ENCODE measurements at places on chromosomes 12 and 14. TPM values are rescaled to one million over a fixed set of nuclear protein-coding genes. Genes with fewer than 3 reads are reported as not detected.
A peak's percentile ranks its signal among the peaks of the same experiment; 100 is the strongest.

Gene SCN8A
- 3.3 TPM for polyA plus RNA-seq

Gene LALBA
- not detected for polyA plus RNA-seq

Gene KRT5
- 0.37 TPM for polyA plus RNA-seq

Gene TXNDC16
- 17.1 TPM for polyA plus RNA-seq

Gene MYF5
- not detected for polyA plus RNA-seq

Gene PTPN21
- 29.8 TPM for polyA plus RNA-seq

Gene RHOF
- 12.0 TPM for polyA plus RNA-seq

Gene GPD1
- polyA plus RNA-seq = 0.62 TPM

Gene SDR9C7
- 0.20 TPM for polyA plus RNA-seq

Gene TMEM179
- 1.1 TPM for polyA plus RNA-seq

Gene EXOC3L4
- 4.4 TPM for polyA plus RNA-seq

Gene ASCL1
- polyA plus RNA-seq = 2.1 TPM

Gene IPO4
- 39.5 TPM for polyA plus RNA-seq

Gene GLI1
- polyA plus RNA-seq = 36.4 TPM

Gene GARIN6
- polyA plus RNA-seq = not detected

DNA sequence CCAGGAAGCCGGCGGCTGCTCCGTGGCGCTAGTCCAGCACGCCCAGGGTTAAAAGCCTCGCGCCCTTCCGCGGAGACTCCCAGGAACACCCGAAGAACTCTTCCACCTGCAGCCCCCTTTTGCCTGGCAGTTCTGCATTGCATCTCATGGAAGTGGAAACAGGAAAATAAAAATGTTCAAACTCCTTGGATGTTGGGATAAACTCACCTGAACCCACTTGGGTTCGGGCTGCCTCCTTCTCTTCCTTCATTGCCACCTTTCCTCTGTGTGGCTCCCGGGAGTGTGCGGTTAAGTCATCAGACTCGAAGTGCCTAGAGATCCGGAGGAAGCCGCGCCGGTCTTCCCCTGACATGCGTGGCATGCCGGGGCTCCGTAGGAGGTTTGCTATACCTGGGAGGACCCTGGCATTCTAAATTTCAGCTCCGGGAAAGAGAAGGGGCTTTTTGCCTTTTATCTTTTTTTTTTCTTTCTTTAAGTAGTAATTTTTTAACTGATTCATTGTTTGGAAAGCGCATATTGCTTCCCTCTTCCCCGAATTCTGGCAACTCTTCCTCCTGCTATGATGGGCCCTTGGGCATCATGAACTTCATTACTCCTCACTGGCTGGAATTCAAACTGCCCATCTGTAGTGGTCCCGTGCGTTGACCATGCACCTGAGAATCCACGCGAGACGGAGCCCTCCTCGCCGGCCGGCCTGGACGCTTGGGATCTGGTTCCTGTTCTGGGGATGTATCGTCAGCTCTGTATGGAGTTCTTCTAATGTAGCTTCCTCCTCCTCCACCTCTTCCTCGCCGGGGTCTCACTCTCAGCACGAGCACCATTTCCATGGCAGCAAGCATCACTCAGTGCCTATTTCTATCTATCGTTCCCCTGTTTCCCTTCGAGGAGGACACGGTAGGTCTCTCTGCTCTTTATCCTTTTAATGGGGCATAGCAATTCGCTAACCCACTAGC is 931.4 kb downstream of the DIO2 start:
- DNase-seq = no peak

DNA sequence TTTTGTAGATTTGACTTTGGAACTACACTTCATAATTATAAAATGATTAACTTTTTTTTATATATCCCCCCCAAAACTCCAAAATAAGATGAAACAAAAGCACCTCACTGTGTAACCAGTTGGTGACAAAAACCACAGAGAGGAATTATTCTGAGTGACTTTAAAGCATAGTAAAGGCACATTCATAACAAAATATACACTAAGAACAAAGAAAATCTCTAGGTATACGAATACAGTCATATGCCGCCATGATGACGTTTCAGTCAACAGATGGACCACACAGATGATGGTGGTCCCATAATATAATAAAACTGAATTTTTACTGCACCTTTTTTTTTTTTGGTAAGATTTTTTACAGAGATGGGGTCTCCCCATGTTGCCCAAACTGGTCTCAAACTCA is 70.7 kb downstream of the MED13L start:
- DNase-seq = no peak

DNA sequence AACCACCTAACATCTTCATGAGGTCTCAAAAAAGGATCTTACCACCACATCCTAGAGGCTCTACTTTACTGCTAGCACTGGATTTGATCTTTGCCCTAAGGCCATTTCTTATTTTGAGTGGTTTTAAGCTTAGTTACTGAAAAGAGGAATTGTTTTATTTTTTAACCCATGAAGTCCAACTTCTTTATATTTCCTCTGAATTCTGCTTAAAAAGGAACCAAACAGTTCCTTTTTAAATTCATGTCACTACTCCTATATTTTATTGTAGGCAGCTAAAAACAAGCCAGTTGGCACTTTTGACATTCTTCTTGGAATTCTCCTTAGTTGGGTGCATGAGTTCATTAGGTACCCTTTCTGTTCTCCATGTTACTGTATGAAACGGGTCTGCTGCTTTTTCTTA is 76.4 kb downstream of the FGD4 start:
- no peak for DNase-seq

GRCh38 chr14:50659327-50659974 is 8.7 kb downstream of the SAV1 start:
- peak; percentile 26 for DNase-seq

- DNase-seq = peak; percentile 47
These were observed 836 bp downstream of the EVL start for GRCh38 chr14:100065942-100066574.

DNA sequence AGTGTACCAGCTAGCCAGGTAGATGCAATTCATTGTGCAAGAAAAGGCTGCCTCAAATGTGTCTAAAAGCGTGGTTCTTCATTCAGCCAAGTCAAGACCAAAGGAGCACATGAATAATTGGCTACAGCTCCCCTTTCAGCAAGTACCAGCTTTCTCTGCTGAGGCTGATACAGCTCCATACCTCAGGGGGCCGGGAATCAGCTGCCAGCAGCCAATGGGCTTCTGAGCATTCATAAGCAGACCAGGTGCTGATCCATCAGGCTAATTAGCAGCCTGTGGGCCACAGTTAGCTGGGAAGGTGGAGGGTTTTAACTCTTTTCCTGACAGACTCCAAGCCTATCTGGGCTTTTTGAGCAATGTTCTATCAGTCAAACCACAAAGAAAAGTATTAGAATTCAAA is 264.7 kb downstream of the APAF1 start:
- no peak for DNase-seq

- DNase-seq = no peak
These were observed 20.2 kb downstream of the UBE3B start for GRCh38 chr12:109497675-109498074.

DNA sequence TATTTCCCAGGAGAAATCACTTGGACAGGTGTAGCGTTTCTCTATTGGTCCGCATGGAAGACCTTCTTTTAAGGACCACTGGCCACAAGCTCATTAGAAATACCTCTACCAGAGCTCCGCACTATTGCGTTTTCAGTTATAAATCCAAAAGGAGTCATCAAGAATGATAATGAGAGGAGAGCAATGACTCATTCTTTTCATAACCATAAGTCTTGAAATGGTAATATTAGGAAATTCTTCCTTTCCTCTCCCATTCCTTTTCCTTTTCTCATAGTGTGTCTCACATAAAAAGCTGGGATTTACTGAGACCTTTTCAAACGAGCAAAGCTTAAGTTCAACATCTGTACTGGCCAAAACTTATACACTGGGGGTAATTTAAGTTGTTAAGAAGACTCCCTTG is 215.7 kb downstream of the CPNE8 start:
- no peak for DNase-seq

- peak; percentile 8 for DNase-seq
These were observed 33.6 kb downstream of the FUT8 start for GRCh38 chr14:65446159-65446558.

GRCh38 chr14:48690349-48690748 is 895.8 kb downstream of the RPS29 start:
- no peak for DNase-seq

GRCh38 chr12:94152292-94153078 is 4.1 kb downstream of the PLXNC1 start:
- DNase-seq = no peak

GRCh38 chr12:120990487-120991055 is 12.2 kb downstream of the HNF1A start:
- no peak for DNase-seq

DNA sequence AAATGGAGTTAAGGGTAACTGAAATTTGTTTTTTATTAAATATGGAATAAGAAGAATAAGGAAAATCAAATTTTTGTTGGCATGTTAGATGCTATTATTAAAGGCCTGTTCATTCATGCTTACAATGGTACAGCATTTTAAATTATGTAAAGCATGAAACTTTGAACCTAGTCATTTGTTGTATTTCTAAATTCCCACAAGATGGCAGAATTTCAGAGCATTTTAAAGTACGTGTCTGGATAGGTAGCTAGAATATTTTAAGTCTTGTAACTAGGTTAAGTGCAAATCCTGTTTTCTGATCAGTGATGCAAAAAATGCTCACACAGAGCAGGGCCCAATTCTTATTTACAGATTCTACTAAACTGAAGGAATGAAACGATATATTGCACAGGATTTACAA is 585.6 kb upstream of the MIS18BP1 start:
- no peak for DNase-seq

DNA sequence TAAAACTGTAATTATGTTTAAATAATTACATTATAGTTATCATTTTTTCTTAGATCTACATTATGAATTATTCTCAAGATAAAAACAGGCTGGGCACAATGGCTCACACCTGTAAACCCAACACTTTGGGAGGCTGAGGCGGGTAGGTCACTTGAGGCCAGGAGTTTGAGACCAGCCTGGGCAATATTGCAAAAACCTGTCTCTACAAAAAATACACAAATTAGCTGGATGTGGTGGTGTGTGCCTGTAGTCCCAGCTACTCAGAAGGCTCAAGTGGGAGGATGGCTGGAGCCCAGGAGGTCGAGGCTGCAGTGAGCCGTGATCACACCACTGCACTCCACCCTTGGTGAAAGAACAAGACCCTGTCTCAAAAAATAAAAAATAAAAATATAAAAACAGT is 40.3 kb upstream of the KCNJ8 start:
- no peak for DNase-seq

DNA sequence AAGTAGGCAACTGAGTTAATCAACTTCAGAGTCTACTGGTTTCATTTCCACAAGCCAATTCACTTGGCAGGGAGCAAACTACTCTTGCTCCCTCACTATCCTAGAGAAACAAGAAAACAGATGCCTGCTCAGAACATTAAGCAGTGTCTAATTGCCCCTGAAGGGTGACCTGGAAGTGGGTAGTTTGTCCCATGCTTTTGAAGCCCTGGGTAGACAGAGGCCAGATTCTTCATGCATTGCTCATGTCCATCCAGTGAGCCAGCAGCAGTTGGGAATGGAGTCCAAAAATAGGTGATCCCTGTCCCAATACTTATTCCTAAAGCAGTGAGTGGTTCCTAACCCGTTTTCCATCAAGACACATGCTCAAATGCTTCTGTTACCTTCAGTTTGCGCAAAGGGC is 48.8 kb downstream of the BICDL1 start:
- DNase-seq = no peak

DNA sequence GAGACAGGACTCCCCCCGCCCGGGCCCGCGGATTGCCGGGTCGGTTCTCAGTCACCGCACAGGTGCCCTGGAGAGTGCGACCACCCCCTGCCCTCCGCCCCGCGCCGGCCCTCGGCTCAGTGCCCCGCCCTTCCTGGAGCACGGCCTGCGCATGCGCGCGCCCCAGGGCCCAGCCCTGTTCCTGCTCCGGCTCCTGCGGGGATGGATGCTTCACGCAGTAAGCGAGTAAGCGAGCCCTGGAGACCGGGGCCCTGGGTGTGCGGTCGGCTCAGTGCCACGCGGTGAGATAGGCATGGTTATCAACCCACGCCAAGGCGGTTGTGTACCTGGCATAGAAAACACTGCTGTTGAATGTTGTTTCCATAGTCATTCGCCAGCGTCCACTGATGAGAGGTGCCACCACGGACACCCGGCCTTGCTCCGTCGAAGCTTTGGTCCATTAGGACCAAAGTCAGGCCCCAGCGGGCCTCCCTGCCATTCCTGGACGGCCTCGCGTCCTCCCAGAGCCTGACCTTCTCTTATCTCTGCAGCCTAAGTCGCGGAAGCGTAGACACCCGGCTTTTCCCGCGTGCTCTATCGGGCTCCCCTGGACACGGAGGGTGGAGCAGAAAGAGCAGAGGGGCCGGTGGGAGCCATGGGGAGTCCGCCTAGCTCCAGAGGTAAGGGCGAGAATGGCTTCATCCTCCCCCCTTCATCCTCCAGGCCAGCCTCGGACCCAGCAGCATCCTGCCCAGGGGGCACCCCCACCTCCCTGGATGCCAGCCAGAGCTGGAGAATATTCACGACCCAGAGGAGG is 90.6 kb downstream of the PAPOLA start:
- no peak for DNase-seq

DNA sequence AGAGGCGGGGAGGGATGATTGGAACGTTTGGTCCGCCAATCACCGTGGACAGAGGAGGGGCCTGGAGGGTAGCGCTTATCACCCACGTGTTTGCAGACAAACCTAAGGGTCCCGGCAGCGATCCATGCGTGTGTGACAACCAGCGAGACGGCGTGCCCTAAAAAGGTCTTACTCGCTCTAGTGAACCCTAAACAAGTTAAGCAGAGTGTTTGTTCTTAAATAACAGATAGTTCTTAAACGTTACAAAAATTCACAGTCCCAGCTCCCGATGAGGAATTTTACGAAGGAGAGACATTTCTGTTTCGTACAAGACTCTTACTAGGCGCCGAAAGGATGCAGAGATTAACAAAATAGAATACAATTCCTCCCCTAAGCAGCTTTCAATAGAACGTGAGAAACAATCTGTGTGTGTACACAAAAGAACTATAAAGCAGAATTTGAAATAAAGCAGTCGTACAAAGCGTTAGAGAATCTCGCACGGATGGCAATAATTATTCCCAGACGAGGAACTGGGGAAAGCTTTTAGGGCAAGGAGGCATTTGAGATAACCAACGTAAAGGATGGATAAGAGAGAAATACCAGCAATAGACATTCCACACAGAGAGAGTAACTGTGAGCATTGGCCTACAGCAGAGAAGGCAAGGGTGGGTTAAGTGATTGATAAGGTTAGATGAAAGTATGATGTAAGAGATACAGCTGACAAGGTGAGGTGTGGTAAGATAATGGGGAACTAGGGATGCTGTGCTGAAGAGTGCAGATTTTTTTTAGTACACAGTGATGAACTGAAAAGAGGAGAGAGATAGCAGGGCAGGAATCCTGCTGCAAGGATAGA is 831 bp upstream of the RPS6KA5 start:
- no peak for DNase-seq

- DNase-seq = no peak
These were observed 545 bp downstream of the LIMA1 start for GRCh38 chr12:50282721-50283228.

- no peak for DNase-seq
These were observed 58.1 kb downstream of the SPTB start for GRCh38 chr14:64821651-64822050.

- DNase-seq = no peak
These were observed 271.7 kb downstream of the PDZRN4 start for GRCh38 chr12:41459906-41460214.

DNA sequence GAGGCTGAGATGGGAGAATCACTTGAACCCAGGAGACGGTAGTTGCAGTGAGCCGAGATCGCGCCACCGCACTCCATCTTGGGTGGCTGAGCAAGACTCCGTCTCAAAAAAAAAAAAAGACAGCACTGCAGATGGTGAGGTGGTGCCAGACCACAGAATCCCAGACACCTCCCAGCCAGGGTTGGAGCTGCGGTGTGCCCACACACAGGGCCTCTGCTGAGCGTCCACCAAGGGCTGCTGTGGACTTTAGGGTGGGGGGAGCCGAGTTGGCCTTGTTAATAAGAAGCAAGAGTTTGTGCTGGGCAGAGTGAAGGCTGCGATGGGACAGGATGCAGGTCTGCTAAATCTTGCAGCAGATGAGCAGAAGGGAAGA is 14.2 kb downstream of the KMT5A start:
- DNase-seq = no peak

All from left lung (tissue), 14 donors.